ENCODE measurements at places on chromosomes 5 and 9.

- no peak for DNase-seq
Observed at GRCh38 chr9:127197186-127197860, 67.3 kb upstream of the GARNL3 start.

DNA sequence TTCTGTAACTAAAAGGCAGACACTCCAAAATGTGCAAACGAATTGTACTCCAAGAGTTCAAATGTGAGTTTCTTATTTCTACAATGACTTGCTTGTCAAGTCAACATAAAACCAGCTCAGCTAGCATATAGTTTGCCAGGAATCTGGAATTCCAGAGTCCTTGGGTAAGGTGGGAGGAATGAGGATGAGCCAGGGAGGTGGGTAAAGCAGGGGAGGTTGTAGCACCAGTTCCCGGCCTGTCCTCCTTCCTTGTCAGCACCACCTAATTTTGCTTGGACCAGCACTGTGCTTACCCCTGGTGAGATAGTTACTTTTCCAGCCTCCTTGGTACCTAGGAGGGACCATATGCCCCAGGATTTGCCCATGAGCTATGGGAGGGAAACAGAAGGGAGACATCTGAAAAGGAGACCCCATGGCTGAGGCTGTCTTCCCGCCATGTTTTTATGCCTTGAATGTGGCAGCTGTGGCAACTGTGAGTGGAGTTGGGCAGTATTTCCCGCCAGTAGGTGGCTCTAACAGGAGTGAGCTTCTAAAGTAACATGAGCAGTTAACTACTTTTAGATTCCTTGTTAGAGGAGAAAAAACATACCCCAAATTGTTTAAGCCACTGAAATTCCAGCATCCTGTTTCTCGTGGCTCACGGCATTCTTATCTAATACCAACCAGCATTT, 302.5 kb downstream of the TENT4A start:
- peak; percentile 35 for DNase-seq

GRCh38 chr5:79898611-79899010, 92.5 kb downstream of the MTX3 start:
- DNase-seq: no peak

GRCh38 chr5:52861368-52861767, 73.7 kb downstream of the ITGA1 start:
- no peak for DNase-seq

DNA sequence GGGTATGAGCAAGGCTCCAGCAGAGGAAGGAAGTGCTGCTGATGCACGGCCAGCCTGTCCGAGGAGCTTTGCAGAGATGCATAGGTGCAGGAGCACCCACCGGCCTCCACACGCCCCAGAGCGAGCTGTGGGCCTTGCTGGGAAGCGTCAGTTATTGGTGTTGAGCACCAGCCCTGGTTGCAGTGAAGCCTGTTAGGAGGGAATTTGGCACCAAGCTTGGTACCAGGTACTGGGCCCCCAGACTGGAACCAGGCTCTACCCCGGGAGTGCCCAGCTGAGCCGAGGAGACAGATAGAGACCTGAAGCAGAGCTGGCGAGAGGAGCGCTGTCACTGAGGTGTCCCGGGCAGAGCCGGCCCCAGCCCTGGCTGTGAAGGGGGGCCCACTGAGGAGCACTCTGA, 5.2 kb downstream of the TCF7 start:
- no peak for DNase-seq

- DNase-seq: no peak
Observed at GRCh38 chr5:59008816-59009473, 426.1 kb downstream of the RAB3C start.

- no peak for DNase-seq
Observed at GRCh38 chr5:158022837-158023236, 163.9 kb upstream of the CLINT1 start.

GRCh38 chr9:20646656-20647055, 24.4 kb upstream of the MLLT3 start:
- no peak for DNase-seq

DNA sequence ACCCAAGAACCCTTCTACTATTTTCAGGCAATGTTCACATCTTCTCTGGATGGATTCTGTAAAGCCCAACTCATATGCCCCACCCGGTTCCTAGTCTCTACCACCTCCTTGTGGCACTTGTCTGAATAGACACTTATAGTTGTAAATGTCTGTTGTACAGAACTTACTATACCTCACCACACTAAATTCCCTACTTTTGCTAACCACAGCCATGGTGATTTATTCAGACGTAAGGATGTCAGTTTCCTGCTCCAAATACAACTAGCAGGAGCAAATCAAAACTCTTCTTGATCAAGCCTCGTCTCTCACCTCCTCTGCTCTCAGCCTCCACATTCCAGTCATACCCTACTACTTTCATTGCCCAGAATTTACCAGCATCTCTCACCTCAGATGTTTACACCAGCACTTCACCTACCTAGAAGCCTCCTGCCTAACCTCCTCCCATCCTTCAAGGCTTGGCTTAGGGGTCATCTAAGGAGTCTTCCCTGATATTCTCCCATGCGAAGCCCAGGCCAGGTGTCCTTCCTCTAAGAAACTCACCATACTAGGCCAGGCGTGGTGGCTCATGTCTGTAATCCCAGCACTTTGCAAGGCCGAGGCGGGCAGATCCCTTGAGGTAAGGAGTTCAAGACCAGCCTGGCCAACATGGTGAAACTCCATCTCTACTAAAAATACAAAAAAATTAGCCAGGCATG, 75.5 kb downstream of the MAPKAP1 start:
- DNase-seq: peak; percentile 46

- peak; percentile 69 for DNase-seq
Observed at GRCh38 chr9:3848445-3849114, 322.8 kb upstream of the RFX3 start.

DNA sequence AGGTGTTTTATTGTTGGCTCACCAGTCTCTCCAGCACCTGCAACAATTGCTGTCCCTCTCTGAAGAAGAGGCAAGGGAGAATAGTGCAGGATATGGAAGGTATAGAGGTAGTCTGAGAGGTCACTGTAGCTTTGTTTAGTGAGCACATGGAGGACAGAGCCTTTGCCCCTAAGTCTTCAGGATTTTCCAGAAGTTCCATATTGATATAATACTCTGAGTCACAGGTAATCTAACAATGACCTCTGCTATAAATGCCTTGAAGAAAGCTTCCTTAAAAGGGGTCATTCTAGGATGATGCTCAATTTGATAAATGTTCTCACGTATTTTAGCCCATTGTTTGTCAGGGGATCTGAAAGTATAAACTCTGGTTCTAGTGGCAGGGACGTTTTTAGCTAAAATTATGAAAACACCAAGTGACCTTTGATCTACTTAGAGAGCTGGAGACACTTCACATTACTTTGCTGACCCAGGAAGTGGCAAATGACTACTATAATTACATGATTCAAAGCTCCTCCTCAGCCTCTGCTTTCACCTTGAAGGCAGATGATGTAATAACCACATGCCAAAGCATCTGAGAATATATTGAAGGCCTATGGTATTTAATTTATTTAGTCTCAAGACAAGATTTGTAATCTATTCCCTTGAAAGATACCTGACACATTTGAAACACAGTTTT, 366.9 kb upstream of the NUDT12 start:
- no peak for DNase-seq

GRCh38 chr9:112140936-112141335, 34.2 kb downstream of the SUSD1 start:
- DNase-seq: no peak

GRCh38 chr5:154523104-154523503, 45.1 kb upstream of the HAND1 start:
- DNase-seq: no peak

GRCh38 chr9:112752334-112753125, 2.0 kb downstream of the SNX30 start:
- no peak for DNase-seq

- no peak for DNase-seq
Observed at GRCh38 chr5:137113161-137113560, 386.0 kb downstream of the SPOCK1 start.

DNA sequence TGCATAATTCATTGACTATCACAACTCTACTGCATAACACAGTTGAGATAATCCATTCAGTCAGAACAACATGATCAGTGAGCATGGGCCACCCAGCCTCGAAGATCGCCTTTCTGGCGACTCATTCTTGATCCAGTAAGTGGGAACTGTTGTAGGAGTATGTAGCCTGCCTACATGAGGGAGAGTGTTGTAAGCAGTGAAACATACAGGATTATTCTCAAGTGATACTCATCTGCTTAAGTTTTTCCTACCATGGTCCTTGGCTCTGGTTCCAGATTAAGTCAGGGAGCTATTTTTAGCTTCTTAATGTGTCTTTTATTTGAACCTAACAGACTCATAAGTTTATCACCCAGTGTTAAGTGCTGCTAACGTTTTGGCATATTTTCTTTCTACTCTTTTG, 44.0 kb downstream of the TNPO1 start:
- no peak for DNase-seq

DNA sequence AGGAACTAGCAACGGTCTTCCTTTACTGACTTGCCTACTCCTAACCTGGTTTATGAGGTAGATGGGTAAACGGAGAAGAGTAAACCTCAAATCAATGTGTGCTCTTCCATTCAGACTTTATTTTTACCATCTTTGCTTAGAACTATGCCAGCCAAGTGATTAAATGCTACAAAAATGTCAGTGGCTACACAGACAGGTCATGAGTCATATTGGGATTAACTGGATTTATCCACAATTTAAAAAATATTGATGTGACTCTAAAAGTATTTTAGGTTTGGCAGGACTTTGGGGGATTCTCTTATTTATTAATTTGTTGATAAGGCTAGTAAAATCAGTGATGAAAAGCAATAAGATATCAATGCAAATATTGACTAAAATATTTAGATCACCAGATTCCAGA, 275.0 kb downstream of the PLK2 start:
- DNase-seq: no peak

- DNase-seq: no peak
Observed at GRCh38 chr9:4400731-4401130, 89.5 kb upstream of the SLC1A1 start.

DNA sequence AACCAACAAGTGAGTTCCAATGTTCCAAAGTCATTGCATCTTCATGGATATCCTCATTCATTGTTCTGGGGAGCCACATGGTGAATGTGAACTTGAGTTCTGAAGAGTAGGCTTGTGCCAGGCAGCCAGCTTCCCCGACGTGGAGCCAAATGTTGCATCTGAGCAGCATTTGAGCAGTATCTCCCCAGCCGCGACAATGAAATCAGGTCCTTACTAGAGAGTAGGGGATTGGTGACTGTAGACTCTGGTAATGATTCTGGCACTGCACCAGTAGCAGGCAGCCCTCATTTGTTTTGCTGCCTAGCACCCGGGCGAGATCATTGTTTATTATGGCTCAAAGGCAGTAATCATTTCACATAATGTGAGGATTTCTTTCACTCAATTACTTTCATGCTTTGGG, 451.4 kb upstream of the C9orf72 start:
- DNase-seq: no peak

- no peak for DNase-seq
Observed at GRCh38 chr5:127814588-127814973, 111.4 kb downstream of the CCDC192 start.

DNA sequence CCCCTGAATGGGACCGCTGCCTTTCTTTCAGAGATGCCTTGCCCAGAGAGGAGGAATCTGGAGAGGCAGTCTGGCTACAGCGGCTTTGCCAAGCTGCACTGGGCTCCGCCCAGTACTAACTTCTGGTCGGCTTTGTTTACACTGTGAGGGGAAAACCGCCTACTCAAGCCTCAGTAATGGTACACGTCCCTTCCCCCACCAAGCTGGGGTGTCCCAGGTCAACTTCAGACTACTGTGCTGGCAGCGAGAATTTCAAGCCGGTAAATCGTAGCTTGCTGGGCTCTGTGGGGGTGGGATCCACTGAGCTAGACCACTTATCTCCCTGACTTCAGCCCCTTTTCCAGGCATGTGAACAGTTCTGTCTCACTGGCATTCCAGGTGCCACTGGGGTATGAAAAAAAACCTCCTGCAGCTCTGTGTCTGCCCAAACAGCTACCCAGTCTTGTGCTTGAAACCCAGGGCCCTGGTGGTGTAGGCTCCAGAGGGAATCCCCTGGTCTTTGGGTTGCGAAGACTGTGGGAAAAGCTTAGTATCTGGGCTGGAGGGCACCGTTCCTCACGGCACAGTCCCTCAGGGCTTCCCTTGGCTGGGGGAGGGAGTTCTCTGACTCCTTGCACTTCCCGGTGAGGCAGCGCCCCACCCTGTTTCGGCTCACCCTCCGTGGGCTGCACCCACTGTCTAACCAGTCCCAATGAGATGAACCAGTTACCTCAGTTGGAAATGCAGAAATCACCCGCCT, 171.2 kb downstream of the CWC27 start:
- DNase-seq: peak; percentile 22

- peak; percentile 14 for DNase-seq
Observed at GRCh38 chr9:3478549-3478953, 47.2 kb downstream of the RFX3 start.

- no peak for DNase-seq
Observed at GRCh38 chr5:172668594-172669071, 27.6 kb downstream of the NEURL1B start.

GRCh38 chr5:143168921-143169810, 234.3 kb downstream of the NR3C1 start:
- no peak for DNase-seq

- DNase-seq: peak; percentile 93
Observed at GRCh38 chr9:107489687-107490605, at the start of gene KLF4. Gene KLF4 (minus strand): TSS chr9:107489769. CDS start chr9:107489172, 597 bp downstream.

DNA sequence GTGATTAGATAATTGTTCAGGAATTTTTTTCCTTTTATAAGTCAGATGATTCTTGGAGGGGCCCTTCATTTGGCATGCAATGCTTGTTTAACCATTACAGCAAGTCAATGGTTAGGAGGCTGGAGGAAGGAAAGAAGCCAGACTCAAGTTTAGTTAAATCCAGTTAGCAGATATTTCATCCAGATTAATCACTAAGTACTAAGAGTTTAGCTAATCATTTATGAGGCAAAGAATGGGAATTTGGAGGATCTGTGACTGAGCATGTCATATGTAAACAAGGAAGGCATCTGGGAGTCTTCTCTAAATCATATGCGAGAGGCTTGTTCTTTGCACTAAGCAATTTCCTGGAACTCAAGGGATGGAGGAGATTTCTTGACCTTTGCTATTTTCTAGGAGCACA, 145.3 kb upstream of the SGCD start:
- DNase-seq: no peak

DNA sequence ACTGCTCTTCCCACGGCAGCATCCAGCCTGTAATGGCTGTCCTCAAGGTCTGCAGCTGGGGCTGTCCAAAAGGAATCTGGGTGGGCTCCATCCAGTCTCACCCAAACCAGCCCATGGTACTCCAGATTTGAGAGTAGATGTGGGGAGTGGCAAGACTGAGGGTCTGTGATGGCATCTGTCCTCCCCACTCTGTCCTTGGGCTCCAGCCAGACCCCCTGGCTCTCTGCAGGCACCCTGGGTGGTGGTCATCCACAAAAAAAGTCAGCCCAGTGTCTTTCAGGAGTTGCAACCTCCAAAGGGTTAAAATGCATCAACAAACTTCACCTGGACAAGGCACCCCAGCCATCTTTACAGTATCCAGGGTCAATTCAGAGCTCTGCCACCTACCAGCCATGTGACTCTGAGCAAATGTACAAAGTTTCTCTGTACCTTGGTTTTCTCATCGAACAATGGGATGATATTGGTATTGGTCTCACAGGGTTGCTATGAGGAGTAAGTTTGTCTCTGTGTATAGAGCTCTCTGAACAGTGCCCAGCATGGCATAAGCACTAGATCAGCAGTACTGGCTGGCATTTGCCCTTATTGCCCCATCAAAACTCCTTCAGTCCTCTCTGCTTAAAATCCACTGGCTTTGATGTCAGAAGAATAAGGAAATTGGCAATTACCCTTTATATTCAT, 7.3 kb upstream of the S1PR3 start:
- no peak for DNase-seq

Measured in iPS-NIHi11 (cell line).